ENCODE measurements at places on chromosomes 16 and 17.

DNA sequence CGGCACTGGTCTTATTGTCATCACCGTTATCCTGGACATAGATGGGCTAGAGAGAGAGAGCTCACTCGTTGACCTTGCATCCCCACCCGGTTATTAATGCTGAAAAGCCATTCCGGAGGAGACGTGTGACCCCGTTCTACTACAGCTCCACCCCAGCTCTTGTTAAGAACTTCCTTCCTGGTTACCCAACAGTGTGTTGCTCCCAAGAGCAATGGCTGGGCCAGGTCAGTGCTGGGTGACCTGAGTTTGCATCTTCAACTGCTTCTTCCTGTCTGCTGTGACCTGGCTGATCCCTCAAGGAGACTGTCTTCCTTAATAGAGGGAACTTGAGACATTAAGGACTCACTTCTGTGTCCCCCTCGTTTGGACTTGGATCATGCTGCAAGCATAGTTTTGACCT is 96.1 kb upstream of the SDK2 start:
- DNase-seq = no peak

GRCh38 chr17:73663614-73664013 is 19.4 kb upstream of the SDK2 start:
- DNase-seq = no peak

DNA sequence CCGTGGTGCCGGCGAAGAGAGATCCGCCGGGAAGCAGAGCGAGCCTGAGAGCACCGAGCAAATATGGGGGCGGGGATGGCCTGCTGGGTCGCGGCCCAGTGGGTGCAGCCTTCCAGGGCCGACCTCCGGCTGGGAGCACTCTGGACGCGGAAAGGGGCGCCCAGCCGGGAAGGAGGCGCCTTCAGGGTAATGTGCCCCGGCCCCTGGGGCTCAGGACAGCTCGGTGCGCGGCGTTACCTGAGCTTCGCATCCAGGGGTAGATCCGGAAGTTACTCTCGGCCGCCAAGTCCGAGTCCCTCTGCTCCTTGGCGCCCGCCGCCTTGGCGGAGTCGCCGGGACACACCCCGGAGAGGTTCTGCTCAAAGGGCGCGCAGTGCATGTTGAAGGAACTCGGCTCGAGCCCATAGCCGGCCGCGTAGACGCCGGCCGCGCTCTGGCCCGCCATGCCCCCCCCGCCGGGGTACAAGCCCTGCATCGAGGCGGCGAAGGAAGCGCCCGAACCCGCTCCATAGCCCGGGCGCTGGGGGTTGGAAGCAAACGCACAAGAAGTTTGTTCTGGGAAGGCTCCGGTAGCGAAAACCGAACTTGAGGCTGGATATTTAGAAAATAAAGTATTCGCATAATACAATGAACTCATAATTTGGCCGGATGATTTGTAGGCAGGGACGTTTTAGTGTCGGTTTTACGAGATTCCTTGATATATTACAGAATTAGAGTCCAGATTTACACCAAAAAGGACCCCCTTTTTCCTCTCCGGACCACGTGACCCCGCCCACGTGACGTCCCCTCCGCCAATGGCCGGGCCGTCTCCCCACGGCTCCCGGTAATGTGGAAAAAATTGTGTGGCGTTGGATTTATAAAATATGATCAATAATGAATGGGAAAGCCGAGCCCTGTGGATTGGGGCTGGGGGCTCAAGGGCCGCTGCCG is at the start of gene HOXB7:
TSS of gene HOXB7 (minus strand) at position 736 of the 930 bp plus-strand sequence. CDS start at position 637, 99 bp downstream.
- no peak for DNase-seq

DNA sequence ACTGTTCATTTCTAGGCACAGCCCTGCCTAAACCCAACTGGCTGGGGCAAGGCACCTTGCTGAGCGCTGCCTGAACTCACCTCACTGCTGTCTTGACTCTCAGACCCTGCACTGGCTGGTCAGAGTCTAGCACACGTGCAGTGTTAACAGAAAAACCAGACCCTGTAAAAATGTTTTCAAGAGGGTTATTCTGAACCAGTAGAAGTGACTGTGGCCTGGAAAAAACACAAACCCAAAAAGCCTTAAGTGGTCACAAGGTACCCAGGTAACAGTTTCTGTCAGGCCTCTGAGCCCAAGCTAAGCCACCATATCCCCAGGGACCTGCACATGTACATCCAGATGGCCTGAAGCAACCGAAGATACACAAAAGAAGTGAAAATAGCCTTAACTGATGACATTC is 6.1 kb upstream of the EIF4A3 start:
- no peak for DNase-seq

DNA sequence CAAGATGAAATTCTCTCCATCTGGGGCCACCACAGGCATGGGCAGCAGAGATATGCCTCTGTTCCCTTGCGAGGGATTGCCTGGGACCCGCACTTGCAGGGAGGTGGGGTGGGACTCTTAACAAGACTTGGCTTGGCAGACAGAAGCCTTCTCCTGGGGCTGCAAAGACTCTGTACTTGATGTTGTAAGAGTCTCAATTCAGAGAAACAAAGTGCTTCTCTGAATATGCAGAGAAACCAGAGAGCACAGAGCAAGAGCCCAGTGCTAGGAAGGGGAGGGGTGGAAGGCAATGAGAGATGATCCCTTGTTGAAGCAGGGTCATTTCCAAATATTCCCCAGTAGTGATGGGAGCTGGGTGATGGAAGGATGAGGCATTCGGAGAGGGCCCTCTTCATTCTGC is 2.2 kb downstream of the MMP28 start:
- DNase-seq = no peak

- DNase-seq = no peak
These were observed 2.5 kb upstream of the GJD3 start for GRCh38 chr17:40366861-40367518.

- no peak for DNase-seq
These were observed 98.7 kb upstream of the ZNF750 start for GRCh38 chr17:82938486-82938872.

- no peak for DNase-seq
These were observed 18.3 kb upstream of the ATP2C2 start for GRCh38 chr16:84349862-84350684.

DNA sequence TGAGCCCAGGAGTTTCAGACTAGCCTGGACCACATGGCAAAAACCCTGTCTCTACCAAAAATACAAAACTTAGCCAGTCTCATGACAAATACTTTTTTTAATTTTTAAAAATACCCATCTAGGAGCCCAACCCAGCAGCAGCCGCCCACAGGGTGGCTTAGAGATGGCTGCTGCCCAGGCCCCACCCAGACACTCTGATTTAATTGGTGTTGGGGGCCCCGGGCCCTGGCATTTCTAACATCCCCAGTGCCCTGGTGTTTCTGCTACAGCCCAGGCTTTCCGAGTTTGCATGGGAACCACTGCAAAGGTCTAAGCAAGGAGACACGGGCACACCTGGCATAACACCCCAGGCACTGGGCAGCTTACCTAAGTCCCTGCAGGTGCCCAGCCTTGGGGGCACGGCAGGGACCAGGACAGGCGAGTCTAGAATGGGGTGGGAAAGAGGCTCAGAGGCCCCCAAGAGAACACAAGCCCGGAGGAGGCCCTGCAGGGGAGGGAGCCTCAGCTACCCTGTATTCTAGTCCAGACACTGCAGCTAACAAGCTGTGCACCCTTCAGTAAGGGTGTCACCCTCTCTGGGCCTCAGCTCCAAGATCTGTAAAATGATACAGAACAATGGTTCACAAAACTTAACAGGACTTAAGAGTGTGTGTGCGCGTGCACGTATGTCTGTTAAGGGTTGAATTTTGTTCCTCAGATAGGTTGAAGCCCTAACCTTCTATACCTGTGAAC is 48.8 kb downstream of the RMI2 start:
- no peak for DNase-seq

GRCh38 chr17:4256952-4257351 is 6.8 kb downstream of the ANKFY1 start:
- DNase-seq = no peak

DNA sequence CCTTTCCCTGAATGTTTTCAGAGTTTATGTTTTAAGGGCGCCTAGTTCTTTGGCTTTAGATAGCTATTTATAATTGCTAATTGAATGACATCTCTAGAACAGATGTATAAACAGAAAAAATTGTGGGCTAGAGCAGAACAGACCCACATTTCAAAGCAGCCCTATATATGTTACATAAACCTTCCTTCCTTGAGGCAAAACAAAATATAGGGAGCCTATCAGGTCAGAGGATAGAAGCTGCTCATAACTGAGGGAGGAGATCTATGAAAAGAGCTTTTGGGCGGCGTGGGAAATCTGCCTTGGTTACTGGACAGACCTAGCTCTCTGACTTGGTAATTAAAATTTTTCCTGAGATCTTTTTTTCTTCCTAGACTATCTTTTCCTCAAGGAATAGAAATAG is 68.4 kb downstream of the SPAG9 start:
- DNase-seq = no peak

GRCh38 chr16:10941127-10941933 is 938 bp downstream of the DEXI start:
- no peak for DNase-seq

DNA sequence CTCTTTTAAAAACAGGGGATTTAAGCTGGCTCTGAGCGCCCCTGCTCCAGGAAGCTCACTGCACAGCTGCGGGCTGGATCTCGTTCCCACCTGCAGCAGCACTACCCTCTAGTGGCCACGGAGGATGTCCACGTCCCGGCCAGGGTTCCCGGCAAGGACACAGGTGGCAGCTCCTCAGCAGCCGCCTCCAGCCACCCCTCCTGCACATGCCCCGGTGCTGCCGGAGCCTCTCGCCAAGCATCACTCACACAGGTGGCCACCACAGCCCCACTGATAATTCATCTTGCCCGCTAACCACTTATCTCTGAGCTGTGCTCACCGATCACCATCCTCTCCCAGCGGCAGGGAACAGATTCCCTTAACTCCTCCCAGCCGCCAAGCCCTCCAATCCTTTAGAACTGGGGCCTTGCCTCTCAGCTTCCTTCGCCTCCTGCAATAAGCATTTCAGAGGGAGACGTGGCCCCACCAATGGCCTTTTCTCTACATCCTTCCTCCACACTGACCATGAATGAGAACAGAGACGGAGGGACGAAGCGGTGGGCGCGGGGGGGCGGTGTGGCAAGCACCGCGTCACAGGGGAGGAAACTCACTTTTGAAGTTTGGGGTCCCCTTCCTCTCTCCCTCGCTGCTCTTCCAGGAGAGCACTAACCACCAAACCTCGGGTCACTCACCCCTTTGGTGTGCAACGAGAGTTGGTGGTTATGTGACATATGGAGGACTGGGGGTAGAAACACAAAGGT is 222.1 kb downstream of the RBFOX3 start:
- peak; percentile 66 for DNase-seq

- no peak for DNase-seq
These were observed 26.9 kb downstream of the RND2 start for GRCh38 chr17:43051969-43052368.

Data from GM12891 (cell line).